Fibroblast of lung (primary cell): ENCODE measurements at places on chromosomes 12 and 14. TPM values are rescaled to one million over a fixed set of nuclear protein-coding genes. Genes with fewer than 3 reads are reported as not detected.

Gene STXBP6
- total RNA-seq: 4.5 and 7.7 TPM in 2 replicates

Gene C14orf180
- total RNA-seq: not detected in 2 replicates

Gene PIANP
- total RNA-seq: under 0.01 and 0.17 TPM in 2 replicates

Gene TAMALIN
- 11.3 and 12.1 TPM in 2 replicates for total RNA-seq

Gene LRTM2
- total RNA-seq: not detected in 2 replicates

Gene RNU6-8
- total RNA-seq: not detected in 2 replicates

Gene PROX2
- not detected in 2 replicates for total RNA-seq

Gene PLXNC1
- total RNA-seq: 49.6 and 86.9 TPM in 2 replicates

Gene SLC24A4
- not detected in 2 replicates for total RNA-seq
